ENCODE measurements at places on chromosomes 4 and X. TPM values are rescaled to one million over a fixed set of nuclear protein-coding genes. Genes with fewer than 3 reads are reported as not detected.

- DNase-seq: no peak
Measured at GRCh38 chr4:78720994-78721677, 55.0 kb upstream of the BMP2K start.

DNA sequence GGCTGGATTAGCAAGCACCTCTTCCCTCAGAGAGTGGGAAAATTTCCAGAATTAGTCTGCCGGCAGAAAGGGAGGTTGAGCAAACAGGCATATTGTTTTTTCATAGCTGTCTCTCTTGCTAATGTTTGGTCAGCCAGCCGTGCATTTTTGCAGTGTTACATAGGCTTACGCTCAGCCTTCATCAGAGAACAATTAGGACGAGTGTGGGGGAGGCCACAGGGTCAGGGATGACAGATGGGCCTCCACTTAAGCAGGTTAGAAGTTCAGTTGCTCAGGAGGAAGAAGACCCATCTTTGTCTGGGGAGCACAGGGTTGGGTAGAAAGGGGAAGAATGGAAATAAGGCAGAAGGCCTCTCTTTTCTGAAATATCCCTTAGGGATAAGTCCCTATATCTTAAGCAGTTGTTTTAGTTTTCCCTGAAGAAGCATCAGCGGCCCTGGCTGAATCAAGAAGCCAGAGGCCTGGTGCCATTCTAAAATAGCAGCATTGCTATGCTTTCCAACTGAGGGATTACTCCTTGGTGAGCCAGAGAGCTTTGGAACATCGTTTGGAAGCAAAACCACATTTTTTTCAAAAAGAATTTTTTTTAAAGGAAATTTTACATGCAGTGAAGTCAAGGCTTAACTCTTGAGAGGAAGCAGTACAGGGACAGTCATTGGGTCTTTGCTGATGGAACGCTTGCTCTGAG lies 118.8 kb downstream of the SMIM20 start:
- DNase-seq: no peak

GRCh38 chr4:174631901-174632758 lies 109.8 kb upstream of the HPGD start:
- DNase-seq: no peak

DNA sequence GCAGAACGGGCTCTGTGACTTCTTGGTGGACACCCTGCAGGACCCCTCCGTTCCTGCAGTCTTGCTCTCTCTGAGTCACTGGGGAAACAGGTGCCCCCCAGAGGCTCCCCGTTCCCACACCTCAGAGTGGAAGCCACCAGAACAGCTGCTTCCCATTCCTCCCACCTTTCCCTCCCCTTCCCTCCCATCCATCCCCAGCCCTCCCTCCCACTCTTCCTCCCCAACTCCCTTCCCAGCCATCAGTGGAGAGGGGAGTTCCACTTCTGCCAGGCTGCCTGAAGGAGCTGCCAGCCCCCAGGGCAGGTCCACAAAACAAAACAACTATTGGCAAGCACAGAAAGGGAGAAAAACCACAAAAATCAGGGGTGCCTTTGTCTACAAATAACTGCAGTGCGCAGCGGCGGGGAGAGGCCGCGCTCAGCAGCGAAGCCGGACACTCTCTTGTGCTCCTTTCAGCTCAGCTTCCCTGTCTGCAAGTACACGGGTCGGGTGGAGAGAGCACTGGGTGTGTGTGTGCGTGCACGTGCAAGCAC lies 8.1 kb downstream of the SSR4 start:
- no peak for DNase-seq

DNA sequence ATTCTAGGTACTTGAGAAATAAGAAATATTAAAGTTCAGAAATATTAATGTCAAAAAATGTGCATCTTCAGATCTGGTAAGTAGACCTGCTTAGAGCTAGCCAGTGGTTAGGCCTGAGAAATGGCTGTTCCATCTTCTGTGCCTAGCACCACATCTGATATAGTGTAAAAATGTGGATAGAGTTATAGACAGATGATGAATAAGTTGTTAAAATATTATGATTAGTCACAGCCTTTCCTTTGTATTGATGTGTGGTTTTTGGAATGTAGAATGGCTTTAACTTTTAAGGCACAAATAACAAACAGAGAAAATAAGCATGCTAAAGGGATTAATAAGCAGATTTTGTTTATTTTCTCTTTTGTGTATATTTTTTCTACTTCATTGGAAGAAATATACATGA lies 133.5 kb upstream of the NUDT6 start:
- no peak for DNase-seq

Gene RPL10
- total RNA-seq: 2,667 TPM

Gene SMC1A
- total RNA-seq: 34.5 TPM

Gene CCKAR
- total RNA-seq: not detected

Gene PHKA1
- 3.3 TPM for total RNA-seq

All from upper lobe of left lung (tissue), 6 donors.